ENCODE measurements at places on chromosomes 4 and X.

- no peak for DNase-seq
Measured at GRCh38 chrX:47218920-47219815, 687 bp downstream of the CDK16 start.

DNA sequence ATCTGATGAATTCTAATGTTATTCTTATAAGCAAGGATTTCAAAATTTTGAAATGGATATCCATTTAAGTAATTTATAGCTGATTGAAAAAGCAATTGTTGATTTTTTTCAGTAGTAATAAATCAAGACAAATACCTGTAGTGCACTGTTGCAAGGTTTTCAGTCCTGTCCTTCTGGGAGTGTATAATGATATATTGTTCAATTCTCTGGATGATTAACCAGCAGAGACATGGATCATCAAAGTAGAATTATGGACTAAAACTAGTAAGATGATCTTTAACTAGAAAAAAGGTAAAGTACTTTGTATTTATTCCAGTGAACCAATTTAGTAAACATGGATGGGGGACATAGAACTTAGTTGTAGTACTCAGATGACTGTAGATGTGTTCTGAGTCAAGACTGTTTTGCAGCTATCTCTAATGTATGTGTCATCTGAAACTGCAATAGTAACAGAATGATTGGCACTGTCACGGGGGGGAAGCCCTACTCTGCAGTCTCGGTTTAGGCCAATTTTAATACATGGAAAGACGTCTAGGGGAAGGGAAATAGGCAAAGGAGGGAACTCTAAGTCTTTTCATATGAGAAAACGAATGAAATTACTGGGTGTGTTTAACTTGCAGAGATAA is 121.9 kb downstream of the GLRA3 start:
- no peak for DNase-seq

DNA sequence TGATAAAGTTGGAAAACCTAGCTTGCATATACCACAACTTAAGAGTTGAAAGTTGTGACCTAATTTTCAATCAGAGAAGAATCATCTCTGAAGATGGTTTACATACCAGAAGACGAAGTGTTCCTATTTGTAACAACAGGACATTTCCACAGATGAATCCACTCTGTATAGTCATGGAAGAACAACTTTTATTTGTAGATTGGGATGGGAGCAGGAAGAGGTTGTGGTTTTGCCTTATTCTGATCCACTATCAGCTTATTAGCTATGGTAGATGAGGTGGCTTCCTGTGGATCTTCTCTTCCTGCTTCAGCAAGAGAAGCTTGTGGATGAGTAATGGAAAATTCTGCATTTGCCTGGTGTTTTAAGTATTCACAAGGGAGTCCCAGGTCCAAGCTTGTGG is 18.6 kb upstream of the SUPT20HL1 start:
- no peak for DNase-seq

- no peak for DNase-seq
Measured at GRCh38 chrX:2756548-2756947, 4.7 kb downstream of the XG start.

DNA sequence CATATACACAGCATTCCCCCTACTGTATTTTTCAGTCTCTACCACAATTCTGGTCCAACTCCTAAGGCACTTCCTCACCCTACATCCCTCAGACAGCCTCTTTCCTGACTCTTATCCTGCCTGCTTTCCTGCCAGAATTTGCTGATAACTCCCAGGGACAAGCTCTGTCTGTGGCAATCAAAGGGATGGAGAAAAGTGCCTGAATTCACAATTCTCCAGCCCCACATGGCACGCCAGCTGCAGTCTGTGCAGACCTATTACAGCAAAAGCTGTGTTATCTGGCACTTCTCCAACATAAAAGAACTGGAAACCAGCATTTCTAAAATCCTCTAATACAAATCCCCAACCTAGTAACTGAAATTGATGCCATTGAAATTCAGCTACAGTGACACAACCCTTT is 404.8 kb downstream of the KLHL13 start:
- DNase-seq, result no peak

GRCh38 chrX:39839371-39839770 is 258.4 kb downstream of the BCOR start:
- DNase-seq, result no peak

DNA sequence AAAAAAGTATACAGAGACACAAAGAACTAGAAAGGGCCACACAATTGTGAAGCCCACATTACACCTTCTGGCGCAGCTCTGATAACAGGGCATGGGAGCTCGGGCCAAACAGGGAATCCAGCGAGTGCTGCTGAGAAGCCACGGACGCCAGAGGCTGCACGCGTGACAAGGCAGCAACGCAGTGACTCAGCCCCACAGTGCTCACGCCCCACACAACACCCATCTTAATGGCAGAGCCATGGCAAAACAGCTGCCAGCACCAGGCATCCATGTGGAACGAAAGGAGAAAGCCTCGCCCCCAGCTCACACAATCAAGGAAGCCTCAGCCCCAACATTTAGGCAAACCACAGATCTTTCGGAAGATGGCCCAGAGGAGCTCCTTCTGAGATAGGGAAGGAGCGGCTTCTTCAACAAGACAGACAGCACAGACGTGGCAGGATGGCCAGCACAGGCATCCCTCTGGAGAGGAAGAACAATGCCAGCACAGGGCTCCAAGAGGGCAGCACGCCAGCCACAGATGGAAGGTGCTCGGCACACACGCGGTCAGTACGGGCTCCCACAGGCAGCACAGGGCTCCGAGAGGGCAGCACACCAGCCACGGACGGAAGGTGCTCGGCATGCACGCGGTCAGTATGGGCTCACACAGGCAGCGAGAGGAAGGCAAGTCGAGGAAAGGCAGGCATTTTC is 33.1 kb downstream of the GAK start:
- DNase-seq, result no peak

GRCh38 chr4:13470379-13470778 is 13.8 kb downstream of the RAB28 start:
- no peak for DNase-seq

GRCh38 chrX:11437642-11438379 is 144.6 kb downstream of the AMELX start:
- DNase-seq, result peak; percentile 9

DNA sequence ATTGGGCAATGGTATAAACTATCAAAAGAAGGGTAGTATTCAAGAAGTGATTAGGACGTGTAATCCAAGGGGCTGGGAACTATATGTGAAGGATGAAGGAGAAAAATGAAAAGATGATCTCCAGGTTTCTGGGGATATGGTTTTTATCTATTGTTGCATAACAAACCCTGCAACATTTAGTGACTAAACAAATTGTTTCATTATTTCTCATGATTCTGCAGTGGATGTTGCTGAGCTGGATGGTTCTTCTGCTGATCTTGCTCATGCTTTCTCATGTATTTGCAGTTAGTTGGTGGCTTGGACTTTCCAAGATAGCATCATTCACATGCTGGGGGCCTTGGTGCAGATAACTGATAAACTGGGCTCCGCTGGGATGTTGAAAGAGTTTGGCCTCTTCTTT is 29.1 kb downstream of the PHOX2B start:
- no peak for DNase-seq

GRCh38 chrX:37955273-37955672 is 51.1 kb upstream of the SYTL5 start:
- DNase-seq, result no peak

DNA sequence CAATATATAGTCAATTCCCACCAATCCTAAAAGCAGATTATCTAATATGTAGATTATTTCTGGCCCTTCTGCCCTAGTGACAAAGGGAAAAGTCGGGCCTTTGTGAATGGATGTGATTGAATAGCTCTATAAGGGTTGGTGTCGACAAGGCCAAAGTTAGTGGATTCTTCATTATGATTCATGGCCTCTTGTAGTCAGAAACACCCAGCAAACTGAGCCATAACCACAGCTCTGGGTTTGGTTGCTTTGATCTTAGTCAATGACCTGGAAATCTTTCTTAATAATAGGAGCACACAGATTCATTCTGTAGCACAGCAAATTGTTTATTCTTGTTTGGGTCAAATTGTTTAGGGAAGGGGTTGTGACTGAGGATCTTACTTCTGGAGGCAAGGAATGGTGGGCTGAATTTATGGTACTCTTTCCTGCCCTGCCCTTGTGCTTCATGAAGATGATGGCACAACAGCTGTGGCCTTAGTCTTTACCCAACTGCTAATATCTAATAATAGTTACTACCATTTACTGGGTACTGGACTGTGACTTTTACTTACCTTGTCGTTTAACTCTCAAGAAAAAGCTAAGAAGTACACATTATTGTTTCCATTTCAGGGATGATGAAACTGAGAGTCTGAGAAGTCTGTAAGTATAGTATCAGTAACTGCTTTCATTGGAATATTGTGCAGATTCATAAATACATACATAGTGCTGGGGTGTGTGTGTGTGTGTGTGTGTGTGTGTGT is 74.0 kb downstream of the AFF2 start:
- no peak for DNase-seq

- DNase-seq, result no peak
Measured at GRCh38 chr4:93217431-93217830, 611.1 kb upstream of the ATOH1 start.

GRCh38 chr4:80266253-80266901 is at the start of gene FGF5:
TSS of gene FGF5 (plus strand) at chr4:80266664. CDS start at chr4:80266825, 161 bp downstream.
- peak; percentile 28 for DNase-seq

GRCh38 chrX:9153300-9153699 is 119.4 kb upstream of the FAM9B start:
- no peak for DNase-seq

GRCh38 chr4:78222575-78223186 is 165.6 kb downstream of the FRAS1 start:
- DNase-seq, result no peak

- no peak for DNase-seq
Measured at GRCh38 chr4:109972786-109973528, 60.3 kb downstream of the EGF start.

DNA sequence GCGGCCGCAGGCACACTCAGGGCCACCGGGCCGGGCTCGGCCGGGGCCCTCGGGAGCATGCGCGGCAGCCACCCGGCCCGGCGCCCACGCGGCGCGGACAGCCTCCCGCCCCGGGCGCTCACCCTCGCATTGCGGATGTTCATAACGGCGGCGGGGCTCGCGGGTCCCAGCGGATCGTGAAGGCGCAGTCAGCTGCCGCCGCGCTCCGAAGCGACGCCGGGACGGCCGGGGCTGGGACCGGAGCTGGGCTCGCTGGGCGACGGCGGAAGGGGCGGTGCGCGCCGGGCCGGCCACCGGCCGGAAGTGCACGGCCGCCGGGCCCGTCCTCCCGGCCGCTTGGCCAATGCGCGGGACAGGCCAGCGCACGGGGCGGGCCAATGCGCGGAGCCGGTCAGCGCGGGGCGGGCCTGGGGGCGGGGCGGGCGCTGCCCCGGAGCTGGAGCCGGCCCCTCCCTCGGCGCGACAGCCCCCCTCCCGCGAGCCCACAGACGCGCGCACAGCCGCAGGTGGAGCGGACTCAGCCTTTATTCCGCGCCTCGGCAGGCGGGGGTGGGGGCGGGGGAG is at the start of gene NAA10:
Gene NAA10, minus strand, starts transcription at position 276 of the 564 bp plus-strand sequence. Its CDS starts 133 bp downstream, at position 143.
- DNase-seq, result no peak

DNA sequence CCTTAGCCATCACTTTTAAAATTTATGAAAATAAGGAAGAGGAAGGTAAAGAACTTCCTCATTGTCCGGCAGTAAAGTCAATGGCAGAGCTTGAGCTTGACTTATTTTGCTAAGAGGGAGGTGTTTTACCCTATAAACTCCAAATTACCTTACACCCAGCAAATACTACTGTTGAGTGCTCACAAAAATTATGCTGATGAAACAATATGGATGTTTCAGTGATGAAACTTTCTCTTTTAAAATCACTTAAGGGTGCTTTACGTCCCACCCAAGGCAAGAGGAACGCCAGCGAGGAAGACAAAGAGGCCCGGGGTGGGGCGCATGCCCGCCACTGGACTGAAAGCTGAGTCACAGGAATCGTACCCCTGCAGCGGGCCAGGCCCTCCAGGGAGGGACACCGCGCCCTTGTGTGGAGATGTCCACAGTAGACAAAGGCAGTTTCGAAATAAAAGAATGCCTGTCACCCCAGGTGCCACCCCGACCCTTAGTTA is 560 bp upstream of the TMSB4X start:
- DNase-seq, result no peak

- DNase-seq, result no peak
Measured at GRCh38 chr4:120855307-120856001, 67.1 kb downstream of the PRDM5 start.

- no peak for DNase-seq
Measured at GRCh38 chr4:88419874-88420273, 37.0 kb upstream of the HERC5 start.

GRCh38 chr4:56681158-56681852 is at the start of gene HOPX:
TSS of gene HOPX (minus strand) at chr4:56681296. CDS start at chr4:56657816, 23,480 bp downstream.
- DNase-seq, result no peak

- DNase-seq, result no peak
Measured at GRCh38 chr4:70704931-70705182, 16.5 kb downstream of the UTP3 start.

DNA sequence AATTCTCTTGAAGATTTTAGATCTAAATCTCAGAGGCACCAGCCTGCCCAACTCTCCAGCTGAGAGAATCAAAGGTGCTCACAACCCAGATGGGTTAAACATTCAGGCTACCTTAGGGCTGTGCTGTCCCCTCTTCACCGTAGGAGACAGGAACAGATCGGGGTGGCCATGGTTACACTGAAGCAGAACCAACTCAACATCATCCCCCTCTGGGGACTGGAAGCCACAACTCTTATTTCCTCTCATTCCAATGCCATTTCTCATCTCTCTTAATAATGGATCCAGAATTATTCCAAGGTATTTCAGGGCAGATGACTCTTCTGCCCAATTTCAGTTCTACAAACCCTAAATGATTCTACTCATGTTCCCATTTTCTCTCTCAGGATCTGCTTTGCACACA is 109.7 kb downstream of the NKX6-1 start:
- no peak for DNase-seq

- no peak for DNase-seq
Measured at GRCh38 chrX:30533266-30533665, 44.3 kb downstream of the TASL start.

DNA sequence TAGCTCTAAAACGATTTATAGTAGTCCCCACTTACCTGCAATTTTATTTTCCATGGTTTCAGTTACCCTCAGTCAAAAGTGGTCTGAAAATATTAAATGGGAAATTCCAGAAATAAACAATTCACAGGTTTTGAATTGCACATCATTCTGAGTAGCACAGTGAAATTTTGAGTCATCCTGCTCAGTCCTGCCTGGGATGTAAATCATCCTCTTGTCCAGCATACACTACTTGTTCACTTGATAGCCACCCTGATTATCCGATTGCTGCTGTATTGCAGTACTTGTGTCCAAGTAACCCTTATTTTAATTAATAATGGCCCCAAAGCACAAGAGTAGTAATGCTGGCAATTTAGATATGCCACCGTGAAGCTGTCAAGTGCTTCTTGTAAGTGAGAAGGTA is 23.5 kb upstream of the BDH2 start:
- DNase-seq, result no peak

- DNase-seq, result no peak
Measured at GRCh38 chr4:35151816-35152572, 1092.3 kb downstream of the ARAP2 start.

GRCh38 chrX:95878874-95879273 is 805.8 kb upstream of the DIAPH2 start:
- no peak for DNase-seq

- DNase-seq, result no peak
Measured at GRCh38 chrX:44020693-44021092, 47.5 kb upstream of the NDP start.

- DNase-seq, result no peak
Measured at GRCh38 chr4:162909952-162910351, 256.7 kb downstream of the NAF1 start.

All from renal cortex interstitium (tissue), 15 donors.